ENCODE measurements at places on chromosomes 4 and X.

DNA sequence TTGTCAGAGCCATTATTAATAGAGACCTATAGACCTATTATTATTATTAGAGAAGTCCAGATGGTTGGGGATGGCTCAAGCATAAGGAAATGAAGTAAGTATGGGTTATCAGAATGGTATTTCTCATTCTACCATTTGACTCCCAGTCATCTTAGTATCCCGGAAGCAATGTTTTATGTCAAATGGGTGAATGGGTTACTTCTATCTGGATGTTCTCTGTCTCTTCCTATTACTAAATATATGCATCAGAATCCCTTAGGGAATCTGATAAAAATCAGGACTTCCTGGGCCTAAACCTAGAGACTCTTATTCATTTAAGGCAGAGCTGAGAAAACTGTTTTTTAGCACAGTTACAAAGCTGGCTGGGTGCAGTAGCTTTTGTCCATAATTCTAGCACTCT is 149.9 kb downstream of the SLC10A7 start:
- no peak for DNase-seq

- DNase-seq = no peak
Observed at GRCh38 chr4:121952290-121952689, 430 bp upstream of the TRPC3 start.

GRCh38 chrX:110430293-110431076 is 71.8 kb downstream of the RTL9 start:
- DNase-seq = no peak

GRCh38 chr4:7333801-7334421 is 100.8 kb downstream of the PSAPL1 start:
- DNase-seq = no peak

DNA sequence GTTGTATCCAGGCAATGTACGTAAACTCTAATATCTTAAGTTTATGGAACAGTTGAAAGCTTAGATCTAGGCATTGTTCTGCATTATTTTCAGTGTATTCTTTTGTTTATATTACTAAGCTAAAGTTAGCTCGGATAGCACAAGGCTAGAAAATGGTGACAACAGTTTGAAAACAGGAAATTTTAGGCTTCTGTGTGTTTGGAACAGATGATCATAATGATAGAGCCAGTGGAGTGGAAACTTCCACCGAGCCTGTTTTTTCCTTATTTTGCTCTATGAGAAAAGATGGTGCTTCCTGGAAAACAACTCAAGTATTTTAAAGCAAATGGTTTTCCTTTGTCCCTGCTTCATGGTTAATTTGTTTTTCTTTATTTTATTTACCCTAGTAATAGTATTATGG is 70.8 kb downstream of the GAB1 start:
- DNase-seq = no peak

DNA sequence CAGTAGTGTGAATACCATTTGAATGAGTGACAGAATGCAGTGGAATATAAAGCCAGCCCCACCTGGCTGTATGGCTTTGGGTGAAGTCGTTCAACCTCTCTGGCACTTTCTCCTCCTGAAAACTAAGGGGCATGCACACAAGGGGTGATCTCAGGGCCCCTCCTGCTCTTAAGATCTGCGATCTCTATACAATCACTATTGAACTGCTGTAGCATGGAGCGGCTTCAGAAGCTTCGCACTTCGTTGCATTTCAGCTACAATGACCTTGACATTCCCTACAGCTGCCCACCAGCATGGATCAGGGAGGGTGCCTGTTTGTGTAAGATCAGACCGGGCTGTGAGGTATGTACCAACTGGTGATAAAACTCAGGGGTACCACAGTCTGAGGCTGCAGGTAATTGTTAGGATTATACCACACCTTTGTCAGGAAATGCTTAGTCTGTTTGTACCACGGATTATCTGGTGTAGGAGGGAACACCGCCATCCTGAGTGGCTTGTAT is 85.2 kb downstream of the AASDH start:
- no peak for DNase-seq

DNA sequence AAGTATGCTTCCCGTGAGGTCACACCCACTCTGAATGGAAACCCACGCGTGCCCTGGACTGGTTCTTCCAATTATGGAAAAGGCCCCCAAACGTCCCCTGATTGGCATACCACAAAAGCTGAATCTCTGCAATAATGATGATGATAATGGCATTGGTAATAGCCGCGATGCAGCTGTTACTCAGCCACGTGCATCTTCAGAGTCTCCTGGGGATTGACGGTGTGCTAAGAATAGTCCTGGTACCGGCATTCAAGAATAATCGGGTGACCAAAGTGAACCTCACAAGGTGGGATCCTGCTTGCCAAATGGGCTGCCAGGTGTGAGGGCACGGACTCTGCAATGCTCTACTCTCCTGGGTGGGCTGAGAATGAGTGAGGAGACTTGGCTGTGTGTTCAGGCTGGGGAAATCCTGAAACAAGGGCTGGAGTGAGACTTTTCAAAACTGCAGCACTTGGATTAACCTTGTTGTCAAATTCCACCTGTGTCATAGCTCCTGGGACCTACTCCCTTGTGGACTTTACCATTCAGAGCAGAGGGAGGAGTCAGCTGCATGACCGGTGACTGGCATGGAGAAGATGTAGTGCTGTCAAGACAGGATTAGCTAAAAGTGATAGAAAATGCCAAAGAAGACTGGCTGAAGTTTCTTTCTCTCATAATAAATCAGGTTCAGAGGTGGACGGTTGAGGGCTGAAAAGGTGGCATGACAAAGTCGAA is 615.4 kb downstream of the MID1IP1 start:
- DNase-seq = no peak

- DNase-seq = no peak
Observed at GRCh38 chrX:17414027-17414658, 39.1 kb downstream of the NHS start.

GRCh38 chrX:150032742-150033141 is 94.5 kb upstream of the EOLA2 start:
- DNase-seq = peak; percentile 82

DNA sequence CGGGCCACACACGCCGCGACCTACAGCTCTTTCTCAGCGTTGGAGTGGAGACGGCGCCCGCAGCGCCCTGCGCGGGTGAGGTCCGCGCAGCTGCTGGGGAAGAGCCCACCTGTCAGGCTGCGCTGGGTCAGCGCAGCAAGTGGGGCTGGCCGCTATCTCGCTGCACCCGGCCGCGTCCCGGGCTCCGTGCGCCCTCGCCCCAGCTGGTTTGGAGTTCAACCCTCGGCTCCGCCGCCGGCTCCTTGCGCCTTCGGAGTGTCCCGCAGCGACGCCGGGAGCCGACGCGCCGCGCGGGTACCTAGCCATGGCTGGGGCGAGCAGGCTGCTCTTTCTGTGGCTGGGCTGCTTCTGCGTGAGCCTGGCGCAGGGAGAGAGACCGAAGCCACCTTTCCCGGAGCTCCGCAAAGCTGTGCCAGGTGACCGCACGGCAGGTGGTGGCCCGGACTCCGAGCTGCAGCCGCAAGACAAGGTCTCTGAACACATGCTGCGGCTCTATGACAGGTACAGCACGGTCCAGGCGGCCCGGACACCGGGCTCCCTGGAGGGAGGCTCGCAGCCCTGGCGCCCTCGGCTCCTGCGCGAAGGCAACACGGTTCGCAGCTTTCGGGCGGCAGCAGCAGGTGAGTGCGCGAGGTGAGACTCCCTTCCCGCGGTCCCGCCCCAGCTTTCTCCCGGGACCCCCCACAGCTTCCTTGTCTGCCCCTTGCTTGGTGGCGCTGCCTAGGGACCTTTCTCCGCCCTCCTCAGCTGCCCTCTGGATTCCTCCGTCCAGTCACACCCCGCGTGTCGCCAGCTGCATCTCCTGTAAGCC is 678 bp downstream of the BMP3 start:
- DNase-seq = peak; percentile 66

- no peak for DNase-seq
Observed at GRCh38 chr4:14193601-14194000, 566.1 kb upstream of the BOD1L1 start.

- no peak for DNase-seq
Observed at GRCh38 chr4:120667102-120667501, 255.4 kb downstream of the PRDM5 start.

- no peak for DNase-seq
Observed at GRCh38 chr4:69497076-69497475, 1.4 kb upstream of the UGT2B4 start.

- no peak for DNase-seq
Observed at GRCh38 chrX:73812256-73812655, 249.3 kb downstream of the CHIC1 start.

GRCh38 chr4:57490520-57491255 is 380.5 kb upstream of the IGFBP7 start:
- DNase-seq = no peak

GRCh38 chr4:84220990-84221389 is 278.1 kb downstream of the NKX6-1 start:
- no peak for DNase-seq

DNA sequence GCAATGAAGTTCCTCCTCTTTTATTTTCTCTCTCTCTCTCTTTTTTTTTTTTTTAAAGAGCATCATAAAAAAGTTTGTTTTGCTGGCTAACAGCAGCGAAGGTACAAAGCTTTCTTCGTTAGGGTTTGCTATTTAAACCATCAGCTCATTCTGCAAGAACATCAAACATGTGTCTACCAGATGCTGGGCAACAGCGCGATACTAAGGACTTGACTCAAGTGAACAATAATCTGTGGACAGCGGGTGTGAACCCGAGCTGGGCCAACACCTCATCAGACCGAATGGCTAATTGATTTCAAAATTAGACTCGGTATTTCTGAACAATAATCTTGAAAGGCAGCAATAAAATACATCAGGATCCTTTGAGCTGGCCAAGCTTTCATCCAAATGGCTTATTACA is 246.4 kb downstream of the FBXO8 start:
- no peak for DNase-seq
